ENCODE measurements at places on chromosomes 7 and 10.

- DNase-seq = no peak
Measured at GRCh38 chr7:106282852-106283251, 1.9 kb downstream of the NAMPT start.

- DNase-seq = no peak
Measured at GRCh38 chr7:1901431-1902210, 231.5 kb downstream of the ELFN1 start.

DNA sequence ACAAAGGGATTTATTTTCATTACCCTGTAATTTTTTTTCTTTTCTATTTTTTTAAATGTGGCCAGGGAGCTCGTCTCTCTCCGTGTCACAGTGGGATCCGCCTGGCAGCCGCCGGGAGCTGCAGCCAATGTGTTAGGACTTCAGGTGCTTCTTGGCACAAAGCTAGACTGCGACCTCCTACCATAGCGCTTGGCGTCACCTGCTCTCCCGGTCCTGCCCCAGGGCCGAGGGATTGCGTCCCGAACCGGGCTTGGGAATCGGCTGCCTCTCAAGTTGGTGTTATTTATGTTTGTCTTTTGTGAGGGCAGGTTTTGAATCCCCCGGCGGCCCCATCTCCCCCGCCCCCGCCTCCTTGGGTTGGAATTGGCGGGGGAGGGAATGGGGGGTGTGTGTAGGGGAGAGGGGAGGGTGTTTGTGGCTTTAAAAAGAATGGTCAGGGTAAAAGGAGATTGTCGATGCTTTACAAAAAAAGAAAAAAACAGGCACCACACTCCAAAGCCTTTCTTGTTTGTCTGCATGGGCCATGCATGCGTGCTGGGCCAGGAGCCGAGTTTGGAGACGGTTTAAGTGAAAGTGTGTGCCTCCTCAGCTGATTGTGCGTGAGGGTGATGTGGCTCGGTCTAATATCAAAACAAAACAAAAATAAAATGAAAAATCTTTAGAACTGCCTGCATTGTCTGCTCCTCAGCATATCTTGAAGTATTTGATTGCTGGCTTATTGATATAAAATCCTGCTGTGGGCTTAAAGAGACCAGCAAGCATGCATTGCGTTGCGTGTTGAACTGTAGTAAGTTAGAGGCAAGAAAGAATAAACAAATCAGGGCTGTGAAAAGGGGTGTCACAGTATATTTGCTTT, 1.2 kb downstream of the PPP1R9A start:
- no peak for DNase-seq

DNA sequence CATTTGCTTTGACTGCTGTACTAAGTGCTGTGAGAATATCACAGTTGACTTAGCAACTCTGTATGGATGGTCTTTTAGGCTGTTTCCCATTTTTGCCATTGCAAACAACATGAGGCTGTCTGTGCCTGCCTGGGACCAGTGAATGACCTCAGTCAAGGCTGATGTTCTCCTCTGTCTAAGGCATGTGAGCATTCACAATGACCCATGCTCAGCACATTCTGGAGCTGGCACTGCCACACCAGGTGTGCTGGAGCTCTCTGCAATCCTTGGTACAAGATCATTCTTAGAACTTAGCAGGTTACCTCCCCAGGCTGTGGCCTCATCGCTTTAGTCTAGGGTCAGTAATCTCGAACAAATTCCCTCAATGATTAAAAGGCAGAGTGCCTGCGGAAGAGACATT, 61.9 kb downstream of the SH3PXD2A start:
- no peak for DNase-seq

Measured in stimulated activated CD4-positive, alpha-beta T cell treated with anti-CD3 and anti-CD28 coated beads, Interleukin-12 subunit alpha, Interleukin-12 subunit beta, amount 100 ng/mL, for 4 hours (primary cell).